ENCODE measurements at places on chromosomes 12 and 14.

GRCh38 chr12:76945867-76946266 is 67.0 kb upstream of the CSRP2 start:
- DNase-seq = no peak

DNA sequence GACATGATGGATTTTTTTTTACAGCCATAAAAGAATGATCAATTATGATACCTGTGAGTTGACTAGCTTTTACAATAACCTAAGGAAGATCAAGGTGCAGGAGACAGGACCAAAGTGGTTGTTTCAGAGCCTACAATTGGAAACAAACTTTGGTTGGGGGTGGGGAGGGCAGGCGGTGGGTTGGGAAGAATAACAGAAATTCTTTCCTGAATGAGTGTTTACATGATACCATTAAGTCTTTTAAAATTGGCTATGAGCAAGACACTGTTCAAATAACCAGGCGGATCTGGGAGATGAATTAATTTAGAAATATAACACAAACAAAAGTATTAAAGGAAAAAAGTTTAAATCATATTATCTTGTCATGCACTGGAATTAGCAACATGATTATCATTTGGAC is 7.2 kb downstream of the NFYB start:
- no peak for DNase-seq

DNA sequence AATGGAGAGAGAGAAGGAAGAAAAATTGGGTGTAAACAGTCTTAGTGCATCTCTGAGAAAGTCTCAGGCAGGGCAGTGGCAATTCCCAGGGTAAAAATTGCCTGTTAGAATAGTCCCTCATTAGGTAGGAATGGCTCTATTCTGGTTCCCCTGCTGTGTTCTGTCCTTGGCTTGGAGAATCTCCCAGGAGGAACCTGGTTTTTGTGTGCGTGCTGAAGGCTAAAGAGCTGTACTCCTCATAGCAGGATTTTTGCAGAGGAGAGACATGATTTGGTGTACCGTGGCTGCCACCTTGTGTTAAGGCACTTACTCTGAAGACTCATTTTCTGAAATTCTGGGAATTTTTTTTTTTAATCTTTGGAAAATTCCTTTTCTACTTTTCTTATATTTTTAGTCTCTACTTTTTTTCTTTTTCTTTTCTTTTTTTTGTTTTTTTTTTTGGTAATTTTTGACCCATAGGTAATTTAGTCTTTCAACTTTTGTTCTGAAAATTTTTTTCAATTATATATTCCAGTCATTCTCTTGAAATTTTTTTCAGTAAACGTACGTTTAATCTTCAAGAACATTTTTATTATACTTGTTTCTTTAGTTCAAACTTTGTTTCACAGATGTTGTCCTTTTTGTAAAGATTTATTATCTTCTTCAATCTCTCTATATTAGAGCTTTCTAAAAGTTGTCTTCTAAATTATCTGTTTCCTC is 63.8 kb downstream of the FBXO33 start:
- no peak for DNase-seq

- DNase-seq = no peak
Measured at GRCh38 chr14:70794294-70794693, 15.0 kb downstream of the MAP3K9 start.

DNA sequence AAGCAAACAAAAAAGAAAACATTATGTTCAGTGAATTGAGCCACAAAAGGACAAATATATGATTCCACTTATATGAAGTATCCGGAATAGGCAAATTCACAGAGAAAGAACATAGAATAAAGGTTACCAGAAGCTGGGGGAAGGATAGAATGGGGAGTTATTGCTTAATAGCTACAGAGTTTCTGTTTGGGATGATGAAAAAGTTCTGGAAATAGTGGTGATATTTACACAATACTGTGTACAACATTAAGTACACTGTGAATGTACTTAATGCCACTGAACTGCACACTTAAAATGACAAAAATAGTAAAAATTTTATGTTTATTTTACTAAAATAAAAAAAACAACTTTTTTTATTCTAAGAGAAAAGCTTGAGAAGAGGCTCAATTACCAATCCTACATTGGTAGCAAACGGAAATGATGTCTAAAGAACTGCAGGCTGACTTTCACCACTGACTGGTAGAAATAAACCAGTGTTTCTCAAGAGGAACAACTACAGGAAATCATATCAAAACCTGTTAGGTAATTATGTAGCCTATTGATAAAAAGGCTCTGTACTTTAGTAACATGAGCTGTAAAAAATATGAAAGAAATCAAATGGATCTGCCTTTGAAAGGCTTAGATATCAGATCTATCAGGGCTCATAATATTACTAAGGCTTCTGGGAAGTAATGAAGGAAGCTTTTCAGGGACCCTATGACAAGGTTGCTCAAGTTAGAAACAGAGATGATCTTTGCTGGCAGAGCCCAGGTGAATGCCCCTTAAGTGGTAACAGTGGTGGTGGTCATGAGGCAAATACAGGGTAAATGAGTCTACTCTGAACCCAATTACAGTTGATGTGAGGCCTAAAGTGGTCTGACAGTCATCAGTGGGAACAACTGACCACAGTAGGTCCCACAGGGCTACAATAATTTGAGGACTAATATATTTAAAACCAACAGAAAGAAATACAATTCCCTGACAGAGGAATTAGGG is 41.3 kb downstream of the BAZ1A start:
- DNase-seq = no peak

- no peak for DNase-seq
Measured at GRCh38 chr12:105175397-105175990, 60.5 kb downstream of the APPL2 start.

DNA sequence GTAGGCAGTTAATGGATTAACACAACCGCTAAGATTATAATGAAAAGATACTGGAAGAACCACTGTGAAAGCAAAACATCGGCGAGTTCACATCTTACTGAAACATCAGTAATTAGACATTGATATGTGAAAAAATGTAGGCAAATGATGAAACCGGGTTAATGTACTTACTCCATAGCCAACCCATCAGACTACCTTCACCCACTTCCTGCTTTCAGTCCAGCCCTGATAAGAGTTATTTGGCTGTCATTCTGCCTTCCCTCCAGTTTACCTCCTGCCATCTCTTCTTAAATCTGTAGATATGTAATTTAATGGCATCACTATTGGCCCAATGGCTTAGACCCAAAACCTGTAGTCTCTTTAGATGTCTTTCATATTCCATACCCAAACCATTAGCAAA is 46.0 kb upstream of the LGR5 start:
- DNase-seq = no peak

DNA sequence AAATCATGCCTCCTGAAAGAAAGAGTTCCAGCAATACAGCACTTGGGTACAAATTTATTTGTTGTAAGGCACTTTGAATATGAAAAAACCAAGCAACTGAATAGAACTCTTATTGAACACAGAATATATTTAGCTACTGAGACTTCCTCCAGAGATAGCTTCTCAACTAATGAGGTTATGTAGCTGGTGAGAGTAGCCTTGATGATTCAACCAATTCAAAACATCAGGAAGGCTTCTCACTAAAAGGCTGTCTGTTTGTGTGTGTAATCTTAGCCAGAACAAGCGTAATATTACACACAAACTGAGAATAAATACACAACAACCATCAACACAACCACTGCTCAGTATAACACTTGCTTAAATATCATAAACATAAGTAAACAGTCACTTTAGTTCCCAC is 20.4 kb downstream of the EIF2B2 start:
- DNase-seq = no peak

DNA sequence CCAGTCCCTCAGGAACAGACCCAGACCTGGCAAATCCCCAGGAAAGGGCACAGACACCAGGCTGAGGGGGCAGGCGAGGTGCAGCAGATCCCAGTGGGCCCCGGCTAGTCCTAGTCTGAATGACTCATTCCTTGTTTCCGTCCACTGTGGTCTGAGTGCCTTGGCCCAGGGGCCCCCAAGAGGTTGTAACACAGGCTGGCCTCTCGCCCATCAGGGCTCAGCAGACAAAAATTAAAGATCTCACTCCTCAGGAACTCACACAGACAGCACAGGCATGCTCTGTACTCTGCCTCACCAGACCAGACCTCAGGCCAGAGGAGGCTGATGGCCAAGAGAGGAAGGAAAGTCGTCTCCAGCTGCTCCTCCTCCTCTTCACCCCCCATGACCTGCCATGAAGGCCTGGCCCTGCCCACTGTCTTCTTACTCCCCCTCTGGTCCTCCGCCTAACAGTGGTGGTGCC is 7.7 kb upstream of the LTBP2 start:
- no peak for DNase-seq

DNA sequence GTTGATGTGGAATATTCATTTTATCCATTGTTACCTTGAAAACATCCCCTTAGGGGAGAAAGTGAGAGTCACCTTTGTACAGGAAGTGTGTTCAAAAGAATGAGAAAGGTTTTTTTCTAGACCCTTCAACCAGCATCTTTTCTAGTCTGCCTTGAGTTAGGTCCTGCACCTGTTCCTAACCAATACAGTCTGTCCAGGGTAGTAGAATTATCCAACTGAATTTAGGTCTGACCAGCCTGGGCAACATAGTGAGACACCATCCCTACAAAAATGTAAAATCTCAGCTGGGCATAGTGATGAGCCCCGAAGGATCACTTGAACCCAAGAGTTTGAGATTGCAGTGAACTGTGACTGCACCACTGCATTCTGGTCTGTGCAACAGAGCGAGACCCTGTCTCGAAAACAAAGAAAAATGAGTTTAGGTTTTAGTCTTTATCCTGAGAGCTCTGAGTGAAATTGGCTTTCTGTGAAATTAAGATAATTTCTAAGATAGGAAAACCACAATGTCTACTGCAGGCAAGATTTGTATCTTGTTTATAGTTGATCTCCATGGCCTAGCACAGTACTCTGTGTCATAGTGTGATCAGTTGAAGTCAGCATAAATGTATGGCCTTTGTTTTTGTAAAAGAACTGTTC is 25.2 kb downstream of the ARHGAP5 start:
- no peak for DNase-seq

DNA sequence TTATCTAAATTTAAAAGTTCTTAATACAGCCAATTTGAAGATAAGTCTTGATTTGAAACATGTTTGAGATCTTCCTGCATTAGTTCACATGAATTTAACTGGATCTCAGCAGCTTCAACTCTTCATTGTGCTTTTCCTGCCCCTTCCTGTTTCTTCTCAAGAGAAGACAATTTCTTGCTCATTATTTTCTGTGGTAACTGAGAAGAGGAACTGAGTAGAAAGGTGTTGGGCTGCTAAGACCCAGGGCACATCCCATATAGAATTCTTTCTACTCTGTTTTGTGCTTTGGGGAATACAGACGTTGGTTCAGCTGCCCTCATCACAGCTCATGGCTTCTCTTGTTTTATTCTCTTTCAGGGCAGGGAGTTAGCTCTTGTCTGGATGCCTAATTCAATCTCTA is 110.2 kb downstream of the SNAPC1 start:
- DNase-seq = no peak

DNA sequence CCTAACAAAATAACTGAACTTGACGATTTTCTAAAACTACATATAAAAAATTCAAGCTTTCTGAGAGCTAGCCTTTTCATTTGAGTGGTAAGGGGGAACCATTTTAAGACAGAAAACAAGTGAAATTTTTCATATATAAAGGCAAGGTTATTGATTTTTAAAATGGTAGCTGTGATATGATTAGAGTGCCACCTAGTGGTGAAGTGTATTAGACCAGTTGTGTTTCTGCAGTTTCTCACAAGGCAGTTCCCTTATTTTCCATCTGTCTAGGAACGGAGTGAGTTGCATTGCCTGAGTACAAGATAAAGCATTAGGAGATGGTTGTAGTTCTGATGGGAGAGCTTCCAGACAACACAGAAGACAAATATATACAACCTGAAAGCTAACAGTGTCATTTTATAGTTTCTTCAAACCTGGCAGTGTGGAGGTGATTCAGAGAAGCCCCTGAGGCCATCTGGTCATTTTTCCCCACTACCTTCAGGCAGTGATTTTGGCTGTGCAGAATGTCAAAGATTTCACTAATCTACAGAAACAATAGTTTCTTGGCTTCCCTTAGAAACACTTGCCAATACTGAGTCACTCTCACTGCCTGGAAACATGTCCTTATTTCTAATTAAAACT is 180.8 kb downstream of the C12orf50 start:
- DNase-seq = no peak

DNA sequence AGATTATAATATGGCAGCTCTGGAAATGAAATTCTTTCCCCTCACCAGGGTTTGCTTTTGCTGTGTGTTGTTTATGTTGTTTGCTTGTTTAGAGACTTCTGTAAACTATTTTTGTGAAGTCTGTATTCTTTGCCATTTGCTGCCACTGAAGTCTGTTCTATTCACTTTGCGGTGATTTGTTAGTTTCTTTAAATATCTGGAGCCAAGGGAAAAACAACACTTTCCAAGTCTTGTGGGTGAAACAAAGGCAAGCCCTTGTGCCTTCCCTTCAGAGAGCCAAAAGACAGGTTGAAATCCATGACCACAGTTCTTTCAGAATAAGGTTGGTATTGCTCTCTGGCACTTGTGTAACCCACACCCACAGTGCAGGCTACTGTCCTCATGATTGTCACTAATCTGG is 59.5 kb upstream of the RNU6-7 start:
- DNase-seq = no peak

- no peak for DNase-seq
Measured at GRCh38 chr14:55353686-55354467, 57.8 kb downstream of the ATG14 start.

DNA sequence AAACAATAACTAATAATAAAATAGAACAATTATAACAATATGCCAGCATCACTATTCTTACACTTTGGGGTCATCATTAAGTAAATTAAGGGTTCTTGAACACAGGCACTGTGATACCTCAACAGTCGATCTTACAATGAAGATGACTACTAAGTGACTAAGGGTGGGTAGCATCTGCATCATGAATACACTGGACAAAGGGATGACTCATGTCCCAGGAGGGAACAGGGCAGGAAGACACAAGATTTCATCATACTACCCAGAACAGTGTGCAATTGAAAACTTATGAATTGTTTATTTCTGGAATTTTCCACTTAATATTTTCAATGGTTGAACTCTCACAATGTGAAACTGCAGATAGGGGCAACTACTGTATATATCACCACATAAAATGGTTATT is 19.7 kb downstream of the TSPAN19 start:
- DNase-seq = no peak

DNA sequence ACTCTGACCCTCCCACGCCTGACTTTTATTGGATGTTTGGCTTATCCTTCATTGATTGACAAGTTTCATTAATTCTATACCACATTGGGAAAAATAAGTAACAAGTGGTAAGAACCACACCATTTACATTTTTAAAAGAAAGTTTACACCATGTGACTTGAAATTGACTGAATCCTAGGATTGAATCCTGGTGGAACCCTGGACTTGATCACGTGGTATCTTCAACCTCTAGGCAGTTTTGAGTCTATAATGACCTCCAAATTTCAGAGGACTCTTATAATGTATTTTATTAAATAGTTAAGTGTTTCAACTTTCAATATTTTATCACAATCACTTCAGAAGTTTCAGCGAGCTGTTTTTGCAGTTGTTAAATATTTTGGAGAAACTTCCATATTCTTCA is 172.0 kb downstream of the SLC6A15 start:
- DNase-seq = no peak
